ENCODE measurements at places on chromosomes 7 and 10.

GRCh38 chr10:69412232-69412790 lies 4.4 kb downstream of the TACR2 start:
- no peak for DNase-seq

- DNase-seq = no peak
Observed at GRCh38 chr10:89158446-89158845, 48.7 kb downstream of the CH25H start.

DNA sequence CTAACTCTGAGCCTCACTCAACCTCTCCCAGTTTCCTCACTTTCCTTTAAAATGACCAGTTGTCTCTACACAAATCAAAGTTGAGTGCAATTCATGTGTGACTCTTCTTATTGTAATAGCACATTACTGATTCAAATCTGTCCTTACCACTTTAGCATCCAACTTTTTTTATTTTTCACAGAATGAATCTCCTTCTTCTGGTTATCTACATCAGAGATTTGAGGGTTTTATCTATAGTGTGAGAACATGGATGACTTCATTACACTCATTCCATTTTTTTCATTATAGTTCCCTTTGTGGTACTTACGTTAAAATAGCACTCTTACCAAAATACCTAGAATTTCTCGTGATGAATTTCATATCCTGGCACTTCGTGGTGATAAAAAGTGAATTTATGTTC lies 43.3 kb downstream of the RTKN2 start:
- DNase-seq = no peak

DNA sequence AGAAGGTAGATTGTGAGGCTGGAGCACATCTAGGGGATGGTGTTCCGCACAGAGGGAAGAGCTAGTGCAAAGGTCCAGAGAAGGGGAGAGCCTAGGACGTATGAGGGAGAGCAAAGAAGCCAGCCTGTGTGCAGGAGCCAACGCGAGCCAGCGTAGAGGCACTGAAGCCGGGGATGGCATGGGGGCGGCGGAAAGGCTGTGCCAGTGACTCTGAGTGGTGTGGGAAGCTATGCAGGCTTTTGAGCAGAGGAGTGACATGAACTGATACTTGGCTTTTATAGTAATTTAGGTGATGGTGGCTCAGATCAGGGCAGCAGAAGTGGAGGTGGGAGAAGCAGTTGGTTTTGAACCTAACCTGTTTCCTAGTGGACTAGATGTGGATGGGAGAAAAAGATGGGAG lies 65.8 kb downstream of the ATXN7L1 start:
- DNase-seq = no peak

- DNase-seq = peak; percentile 35
Observed at GRCh38 chr7:149620961-149621360, 123.4 kb upstream of the ZNF746 start.

GRCh38 chr7:48161407-48162125 lies 9.7 kb upstream of the ABCA13 start:
- DNase-seq = no peak

GRCh38 chr10:3312403-3312940 lies 139.9 kb upstream of the PITRM1 start:
- no peak for DNase-seq

DNA sequence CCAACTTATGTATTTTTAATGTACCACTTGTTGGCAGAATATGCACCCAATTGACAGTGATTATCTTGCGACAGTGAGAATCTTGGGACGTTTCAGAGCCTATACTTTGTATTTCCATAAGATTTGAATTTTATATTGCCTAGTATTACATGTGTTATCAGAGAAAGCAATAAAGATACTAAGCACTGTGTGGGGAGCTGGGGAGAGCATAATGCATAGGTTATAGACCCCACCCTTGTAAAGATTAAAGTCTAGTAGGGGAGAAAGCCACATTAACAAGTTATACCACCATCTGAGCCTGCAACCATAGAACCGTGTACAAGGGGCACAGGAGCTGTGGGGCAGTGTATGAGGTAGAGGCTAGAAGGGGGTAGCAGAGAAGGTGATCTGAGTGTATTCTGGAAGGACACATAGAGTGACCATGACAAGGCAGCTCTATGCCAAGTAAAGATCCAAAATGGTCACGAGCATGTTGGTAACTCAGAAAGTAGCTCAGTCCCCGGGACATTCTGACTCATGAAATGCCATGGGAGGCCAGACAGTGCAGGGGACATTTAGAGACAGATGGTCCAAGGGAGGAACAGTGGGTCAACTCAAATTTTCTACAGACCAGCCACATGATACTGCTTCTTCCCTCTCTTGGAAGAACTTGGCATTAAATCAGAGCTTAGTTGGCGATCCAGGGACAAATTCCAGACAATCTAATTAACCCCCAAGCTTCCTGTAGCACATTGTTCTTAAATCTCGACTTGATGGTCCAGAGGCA lies 84.5 kb downstream of the ADRA2A start:
- DNase-seq = no peak

DNA sequence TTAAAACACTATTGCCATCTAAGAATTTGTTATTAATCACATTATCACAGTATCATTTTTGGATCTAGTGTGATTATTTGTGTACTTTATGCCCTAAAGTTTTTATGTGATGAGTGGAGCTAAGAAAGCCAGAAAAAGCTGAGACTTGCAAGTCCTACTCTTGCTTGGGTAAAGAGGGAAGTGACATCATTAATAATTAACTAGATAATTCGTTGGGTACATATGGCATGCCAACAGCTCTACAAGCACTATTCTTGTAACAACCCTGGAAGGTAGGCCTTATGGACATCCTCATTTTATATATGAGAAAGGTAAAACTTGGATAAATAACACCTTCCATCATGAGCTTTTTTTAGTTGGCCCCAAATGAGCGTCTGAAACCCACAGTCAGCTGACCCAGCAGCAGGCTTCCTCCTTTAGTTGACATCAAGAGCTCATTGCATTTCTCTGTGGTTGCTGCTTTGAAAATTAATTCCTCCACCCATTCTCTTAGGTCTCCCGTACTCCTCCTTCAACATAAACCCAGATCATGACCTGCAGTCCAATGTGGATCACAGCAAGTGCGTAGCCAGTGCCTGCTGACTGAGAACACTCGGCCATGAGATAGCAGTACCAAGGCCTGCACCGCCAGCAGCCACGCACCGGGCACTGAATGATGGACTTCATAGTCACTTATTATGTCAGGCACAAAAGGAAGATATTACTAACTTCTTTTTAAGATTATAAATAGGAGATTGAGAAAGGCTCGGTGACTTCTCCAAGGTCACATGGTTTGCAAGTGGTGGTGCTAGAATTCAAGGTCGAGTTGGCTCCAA lies 292.0 kb upstream of the AOAH start:
- no peak for DNase-seq

GRCh38 chr10:11715815-11716494 lies 26.2 kb upstream of the ECHDC3 start:
- DNase-seq = no peak

- no peak for DNase-seq
Observed at GRCh38 chr7:82389876-82390275, 53.7 kb downstream of the CACNA2D1 start.

- no peak for DNase-seq
Observed at GRCh38 chr10:32227802-32228201, 119.2 kb downstream of the EPC1 start.

DNA sequence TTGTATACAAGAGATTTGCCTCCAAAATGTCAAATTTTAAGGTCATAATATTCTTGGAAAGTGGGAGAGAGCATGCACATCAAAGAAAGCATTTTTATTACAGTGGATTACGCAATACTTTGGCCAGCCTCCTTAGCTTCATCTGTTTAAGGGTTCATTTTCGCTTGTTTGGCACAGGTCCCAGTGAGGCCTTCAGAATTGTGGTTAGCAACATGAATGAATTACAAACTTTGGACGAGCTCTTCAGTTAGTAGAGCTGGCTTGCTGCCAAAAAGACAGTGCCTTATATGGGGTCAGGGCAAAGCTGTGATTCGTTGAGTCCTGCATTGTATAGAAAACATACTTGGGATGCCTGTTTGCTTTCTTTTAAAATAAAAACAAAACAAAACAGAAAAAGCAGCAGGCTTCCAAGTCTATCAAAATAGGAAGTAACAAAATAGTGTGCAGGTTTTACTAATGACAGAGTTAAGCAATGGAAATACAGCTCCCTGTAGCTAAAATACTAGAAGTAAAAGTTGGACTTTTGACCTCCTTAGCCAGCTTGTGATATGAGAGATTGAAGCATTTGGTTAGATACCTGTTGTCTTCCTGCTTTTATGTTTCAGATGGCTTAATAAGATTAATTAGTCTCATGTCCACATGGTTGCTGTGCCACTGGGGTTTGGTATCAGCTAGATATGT lies 190.8 kb downstream of the MLLT10 start:
- peak; percentile 79 for DNase-seq

- DNase-seq = no peak
Observed at GRCh38 chr10:67088036-67088435, 162.2 kb downstream of the LRRTM3 start.

DNA sequence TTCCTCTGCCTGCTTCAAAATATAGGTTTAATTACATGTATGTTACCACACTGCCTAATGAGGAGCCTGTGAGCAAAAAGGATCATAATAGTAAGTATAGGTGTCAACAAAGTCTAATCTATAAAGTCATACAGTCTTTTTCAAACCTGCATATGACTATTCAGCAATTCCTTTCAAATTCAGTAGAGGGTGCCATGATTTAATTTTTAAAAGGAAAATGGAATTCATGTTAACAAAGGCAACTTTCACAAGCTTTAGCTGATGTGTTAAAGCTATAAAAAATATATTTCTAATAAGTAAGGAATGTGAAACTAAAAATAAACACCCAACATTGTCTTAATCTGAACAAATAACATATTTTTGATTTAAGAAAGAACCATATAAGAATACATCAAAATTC lies 52.1 kb downstream of the MPP7 start:
- no peak for DNase-seq

GRCh38 chr10:127702271-127702670 lies 34.7 kb upstream of the FOXI2 start:
- no peak for DNase-seq

- no peak for DNase-seq
Observed at GRCh38 chr10:21624951-21625350, 90.9 kb downstream of the MLLT10 start.

GRCh38 chr10:73039635-73040034 lies 57.0 kb downstream of the P4HA1 start:
- DNase-seq = no peak

GRCh38 chr7:77993838-77994237 lies 195.3 kb downstream of the PHTF2 start:
- DNase-seq = no peak

DNA sequence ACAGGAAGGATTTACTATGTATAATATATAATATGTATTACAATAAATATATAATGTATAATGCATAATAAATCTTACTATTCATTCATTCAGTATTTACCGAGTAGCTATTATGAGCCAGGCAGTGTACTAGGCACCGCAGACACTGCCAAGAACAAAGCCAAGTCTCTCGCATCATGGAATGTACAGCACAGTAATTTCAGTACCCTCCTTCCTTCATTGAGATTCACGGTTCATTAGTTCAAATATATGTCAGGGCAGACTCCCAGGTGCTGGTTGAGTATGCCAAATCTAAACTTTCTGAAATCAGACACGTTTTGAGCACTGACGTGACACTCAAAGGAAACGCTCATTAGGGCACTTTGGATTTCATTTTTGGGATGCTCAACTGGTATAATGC lies 9.1 kb downstream of the USP6NL start:
- DNase-seq = no peak

DNA sequence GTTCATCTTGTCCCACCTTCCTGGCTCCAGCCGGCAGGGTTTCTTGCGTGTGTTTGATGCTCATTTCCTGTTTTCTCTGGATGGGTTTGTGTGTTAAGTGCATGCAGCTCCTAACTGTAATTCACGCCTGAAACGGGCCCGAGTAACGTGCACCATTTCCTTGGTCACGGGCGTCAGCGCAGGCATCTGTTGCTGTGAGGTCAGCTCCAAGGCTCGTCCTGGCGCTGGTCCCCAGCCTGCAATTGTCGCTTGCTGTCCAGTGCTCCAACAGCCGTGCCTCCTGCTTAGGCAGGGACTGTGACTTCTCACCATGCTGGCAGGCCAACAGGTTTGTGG lies 201.1 kb downstream of the GLRX3 start:
- DNase-seq = no peak

- DNase-seq = no peak
Observed at GRCh38 chr7:25262586-25262985, 34.3 kb upstream of the NPVF start.

DNA sequence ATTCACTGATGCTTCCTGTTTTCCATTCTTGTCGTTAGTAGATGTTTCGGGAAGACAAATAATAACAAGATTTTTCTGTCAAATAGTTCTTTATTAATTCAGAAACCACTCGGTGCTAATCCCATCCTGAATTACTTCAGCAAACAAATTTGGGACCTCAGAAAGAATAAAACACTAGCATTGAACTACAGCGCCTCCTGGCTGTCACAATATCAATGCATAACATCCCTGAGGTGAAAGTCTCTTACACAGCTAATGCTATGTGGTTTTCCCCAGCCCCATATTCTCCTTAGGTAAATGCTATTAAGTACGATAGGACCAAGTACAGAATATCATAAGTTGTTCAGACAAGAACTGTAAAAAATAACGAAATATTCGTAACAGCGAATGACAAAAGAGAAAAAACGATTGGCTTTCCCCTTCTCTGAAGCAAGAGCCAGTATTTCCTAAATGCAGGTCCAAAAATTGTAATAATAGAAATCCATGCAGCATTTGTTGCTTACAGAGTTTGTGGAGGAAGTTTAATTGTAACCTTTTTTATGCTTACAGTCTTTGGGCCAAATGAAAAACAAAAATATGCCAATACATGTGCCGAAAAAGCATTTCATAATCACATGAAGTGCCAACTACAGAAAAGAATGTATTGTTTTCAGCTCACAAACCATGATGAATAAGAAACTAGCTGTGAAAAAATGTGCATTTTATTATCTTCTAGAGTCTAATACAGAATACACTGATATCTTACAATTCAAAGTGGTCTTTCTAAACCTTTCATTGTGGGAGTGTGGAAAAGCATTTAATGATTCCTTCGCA lies 47.3 kb downstream of the MYPN start:
- DNase-seq = peak; percentile 73

GRCh38 chr7:155791836-155792235 lies 20.4 kb downstream of the SHH start:
- no peak for DNase-seq

DNA sequence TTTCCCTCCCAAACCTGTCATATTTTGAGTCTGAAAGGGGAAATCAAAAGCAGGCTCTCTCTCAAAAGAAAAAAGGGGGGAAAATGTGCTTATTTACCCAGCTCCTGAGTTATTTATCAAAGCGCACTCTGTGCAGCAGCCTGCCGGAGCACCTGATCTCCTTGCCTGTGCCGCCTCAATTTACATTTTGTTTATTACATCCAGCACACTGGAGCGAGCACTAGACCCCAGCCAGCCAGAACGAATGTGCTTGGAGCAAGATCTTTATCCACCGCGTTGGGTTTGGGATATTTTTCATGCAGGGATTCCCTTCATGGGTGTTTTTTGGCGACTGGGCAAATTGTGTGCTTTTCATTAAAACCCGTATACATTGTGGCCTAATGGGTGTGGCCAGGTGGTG lies 161.9 kb upstream of the INSYN2A start:
- no peak for DNase-seq

GRCh38 chr7:132551886-132552285 lies 24.4 kb downstream of the PLXNA4 start:
- no peak for DNase-seq
